Smooth muscle cell of the coronary artery (primary cell): ENCODE measurements at places on chromosomes 12 and 14. TPM values are rescaled to one million over a fixed set of nuclear protein-coding genes. Genes with fewer than 3 reads are reported as not detected.

Gene JDP2
- total RNA-seq, result 37.6 and 40.2 TPM in 2 replicates

Gene SVOP
- total RNA-seq, result not detected in 2 replicates

Gene CELA1
- total RNA-seq, result not detected in 2 replicates

Gene HOXC10
- not detected in 2 replicates for total RNA-seq

Gene FAM186B
- 0.12 and 0.23 TPM in 2 replicates for total RNA-seq

Gene MORN3
- 1.1 and 2.0 TPM in 2 replicates for total RNA-seq

Gene NUDT14
- 11.1 and 15.2 TPM in 2 replicates for total RNA-seq

Gene SLC5A8
- total RNA-seq, result not detected in 2 replicates

Gene RPL6
- total RNA-seq, result 271 and 971 TPM in 2 replicates

Gene SERPINA10
- not detected in 2 replicates for total RNA-seq

Gene FKBP11
- total RNA-seq, result 12.8 and 28.0 TPM in 2 replicates

Gene ACOT6
- total RNA-seq, result not detected in 2 replicates

Gene LMNTD1
- 0.23 TPM in 1 of 2 replicates, not detected in the other for total RNA-seq

Gene NGB
- not detected in 2 replicates for total RNA-seq

Gene LAG3
- total RNA-seq, result 0.15 TPM in 1 of 2 replicates, not detected in the other

Gene PIANP
- under 0.01 and 0.38 TPM in 2 replicates for total RNA-seq

Gene TTC6
- not detected in 2 replicates for total RNA-seq

Gene CORO1C
- 253 and 304 TPM in 2 replicates for total RNA-seq
